ENCODE measurements at places on chromosomes 5 and 9. TPM values are rescaled to one million over a fixed set of nuclear protein-coding genes. Genes with fewer than 3 reads are reported as not detected.

GRCh38 chr9:123679330-123679987 lies 250.5 kb downstream of the DENND1A start:
- no peak for DNase-seq

DNA sequence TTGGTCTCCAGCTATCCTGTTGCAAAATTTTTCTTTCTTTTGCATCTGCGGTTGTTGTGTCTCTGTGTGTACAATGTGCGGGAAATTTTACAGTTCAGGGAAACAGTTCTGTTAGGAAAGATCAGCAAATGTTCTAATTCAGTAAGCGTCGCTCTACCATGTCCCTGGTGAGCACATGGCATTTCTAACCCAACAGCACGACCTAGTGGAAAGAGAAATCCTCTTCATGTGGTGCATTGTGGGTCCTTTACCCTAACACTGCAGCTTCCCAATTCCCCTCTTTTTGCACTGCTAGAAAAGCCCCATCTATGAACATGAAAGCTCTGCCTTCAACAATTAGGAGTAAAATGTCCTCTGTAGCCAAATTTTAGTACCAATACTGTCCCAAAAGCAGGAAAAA lies 974.2 kb upstream of the CDH9 start:
- no peak for DNase-seq

DNA sequence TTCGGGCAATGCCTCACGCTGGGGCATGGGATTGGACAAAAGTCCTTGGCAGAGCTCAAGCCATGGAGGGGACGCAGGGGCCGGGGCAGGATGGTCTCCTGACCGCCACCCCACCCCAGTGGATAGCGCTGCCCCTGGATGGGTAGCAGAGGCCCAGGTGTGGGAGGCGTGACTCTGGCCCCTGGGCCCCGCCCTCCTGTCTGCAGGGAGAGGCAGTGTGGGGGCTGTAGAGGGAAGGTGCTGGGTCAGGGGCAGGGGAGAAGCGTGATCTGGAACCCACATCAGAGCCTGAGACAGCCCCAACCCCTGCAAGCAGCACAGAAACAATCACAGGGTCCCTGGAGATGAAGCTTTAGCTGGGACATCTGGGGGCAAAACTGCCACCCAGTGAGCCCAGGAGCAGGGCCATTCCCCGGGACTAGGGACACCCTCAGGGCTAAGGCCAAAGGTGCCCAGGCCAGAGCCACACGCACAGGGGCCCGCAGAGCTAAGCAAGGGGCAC lies 36.2 kb downstream of the NACC2 start:
- no peak for DNase-seq

DNA sequence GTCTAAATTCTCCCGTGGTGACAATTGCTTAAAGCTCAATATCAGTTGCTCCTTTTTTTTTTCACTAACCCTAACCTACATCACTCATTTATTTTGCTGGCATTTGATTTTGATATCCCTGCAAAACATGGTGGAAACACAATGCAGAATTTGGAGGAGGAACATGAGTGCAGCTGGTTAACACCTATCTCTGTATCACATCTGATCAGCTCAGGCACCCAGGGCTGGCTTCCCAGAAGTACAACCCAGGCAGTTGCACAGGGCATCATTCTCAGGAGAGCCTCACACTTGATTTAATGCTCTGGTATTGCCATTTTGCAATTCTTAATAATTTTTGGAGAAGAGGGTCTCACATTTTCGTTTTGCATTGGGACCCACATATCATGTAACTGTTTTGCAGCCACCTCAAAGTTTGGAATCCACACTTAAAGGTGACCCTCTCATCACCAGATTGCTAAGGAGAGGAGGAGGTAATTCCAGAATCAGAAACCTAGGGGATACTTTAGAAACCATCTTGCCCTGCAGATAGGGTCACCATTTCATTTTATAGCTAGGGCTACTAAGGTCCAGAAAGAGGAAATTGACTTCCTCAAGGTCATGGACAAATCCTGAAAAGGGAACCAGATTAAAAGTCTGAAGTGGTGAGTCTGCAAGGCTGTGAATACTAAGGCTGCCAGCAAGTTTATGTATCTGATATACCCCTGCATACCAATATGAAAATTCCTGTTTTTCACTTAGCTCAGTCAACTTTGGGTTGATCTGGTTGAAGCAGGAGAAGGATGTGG lies 19.3 kb upstream of the ADAM19 start:
- no peak for DNase-seq

- no peak for DNase-seq
These were observed 65.3 kb downstream of the MARCHF3 start for GRCh38 chr5:126965061-126965475.

GRCh38 chr5:57841676-57842363 lies 359.2 kb upstream of the ACTBL2 start:
- no peak for DNase-seq

GRCh38 chr5:860506-861150 lies 9.8 kb upstream of the ZDHHC11 start:
- no peak for DNase-seq

GRCh38 chr5:42641336-42642005 lies 115.1 kb upstream of the CCDC152 start:
- DNase-seq = no peak

GRCh38 chr9:84368601-84369000 lies 28.0 kb upstream of the SLC28A3 start:
- no peak for DNase-seq

- no peak for DNase-seq
These were observed 50.5 kb downstream of the RALGPS1 start for GRCh38 chr9:126965077-126965476.

GRCh38 chr5:91229031-91229727 lies 153.9 kb downstream of the ARRDC3 start:
- DNase-seq = no peak

- no peak for DNase-seq
These were observed 2287.4 kb upstream of the WWC1 start for GRCh38 chr5:166004006-166004405.

GRCh38 chr9:86241216-86241615 lies 18.2 kb downstream of the C9orf153 start:
- DNase-seq = no peak

- peak; percentile 14 for DNase-seq
These were observed 1.6 kb downstream of the KDM4C start for GRCh38 chr9:6759185-6759977.

DNA sequence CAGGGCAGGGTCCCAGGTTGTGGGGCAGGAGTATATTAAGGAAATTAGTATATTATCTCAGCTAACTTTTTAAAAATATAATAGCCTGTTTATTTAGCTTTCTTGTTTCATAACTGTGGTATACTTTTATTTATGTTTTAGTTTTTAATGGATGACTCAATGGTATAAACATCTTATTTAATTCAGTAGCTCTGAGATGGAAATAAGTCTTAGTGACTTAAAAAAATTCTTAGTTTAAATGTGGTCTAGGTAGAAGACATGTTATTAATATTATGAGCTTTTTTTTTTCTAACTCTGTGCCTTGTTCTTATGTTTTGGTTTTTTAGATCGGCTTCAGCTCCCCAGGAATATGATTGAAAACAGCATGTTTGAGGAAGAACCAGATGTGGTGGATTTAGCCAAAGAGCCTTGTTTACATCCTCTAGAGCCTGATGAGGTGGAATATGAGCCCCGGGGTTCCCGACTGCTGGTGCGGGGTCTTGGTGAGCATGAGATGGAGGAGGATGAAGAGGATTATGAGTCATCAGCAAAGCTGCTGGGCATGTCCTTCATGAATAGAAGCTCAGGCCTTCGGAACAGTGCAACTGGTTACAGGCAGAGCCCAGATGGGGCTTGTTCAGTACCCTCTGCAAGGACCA lies 43.1 kb downstream of the LNPEP start:
- DNase-seq = no peak

DNA sequence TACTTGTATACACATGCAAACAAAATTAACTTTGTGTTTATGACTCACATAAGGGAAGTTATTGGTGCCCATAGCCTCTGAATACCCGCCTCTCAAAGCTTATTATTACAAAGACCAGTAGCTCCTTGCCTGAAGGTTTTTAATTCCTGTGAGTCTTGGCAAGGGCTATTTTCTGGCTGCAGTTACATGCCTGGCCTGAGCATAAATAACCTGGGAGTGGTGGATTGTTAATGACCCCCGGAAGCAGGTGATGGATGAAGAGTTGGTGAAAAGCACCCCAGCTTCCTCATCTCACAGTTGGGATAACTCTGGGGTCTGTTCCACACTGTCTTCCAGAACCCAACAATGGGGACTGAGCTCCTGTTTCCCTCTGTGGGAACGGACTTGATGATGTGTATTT lies 594.5 kb downstream of the PDE4D start:
- DNase-seq = no peak

DNA sequence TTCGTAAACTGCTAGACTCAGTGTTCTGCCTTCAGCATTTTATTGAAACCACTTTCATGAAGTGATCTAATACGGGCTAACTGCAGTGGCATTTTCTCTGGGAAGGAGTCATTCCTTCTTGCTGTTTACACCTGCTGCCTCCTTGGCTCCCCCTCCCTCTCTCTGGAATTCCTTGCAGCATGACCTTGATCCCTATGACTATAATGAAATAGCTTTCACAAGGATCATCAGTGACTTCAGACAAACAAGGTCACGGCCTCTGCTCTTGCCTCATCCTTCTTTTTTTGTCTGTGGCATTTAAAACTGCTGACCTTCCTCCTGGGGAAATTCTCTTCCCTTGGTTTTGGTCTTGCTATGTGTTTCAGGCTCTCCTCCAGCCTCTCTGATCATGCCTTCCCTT lies 90.2 kb downstream of the ZNF462 start:
- DNase-seq = no peak

GRCh38 chr5:77599679-77600078 lies 38.8 kb downstream of the OTP start:
- no peak for DNase-seq

DNA sequence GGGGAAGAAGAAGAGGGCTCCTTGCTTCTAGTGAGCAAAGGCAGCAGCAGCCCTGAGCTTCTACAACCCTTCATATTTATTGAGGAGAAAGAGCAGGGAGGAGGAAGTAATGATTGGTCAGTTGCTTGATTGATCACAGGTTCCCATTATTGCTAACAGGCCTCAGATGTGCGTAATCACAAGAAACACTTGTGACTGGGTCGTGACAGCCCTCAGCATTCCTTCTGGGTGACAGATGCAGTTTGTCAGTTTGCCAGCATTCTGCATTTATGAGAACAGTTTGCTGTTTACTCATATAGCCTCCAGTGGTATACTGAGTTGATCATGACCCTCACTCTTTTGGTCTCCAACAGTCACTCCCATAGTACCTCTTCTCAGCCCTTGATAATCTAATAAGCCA lies 111.5 kb upstream of the TNC start:
- DNase-seq = no peak

GRCh38 chr9:24879591-24879990 lies 333.9 kb upstream of the IZUMO3 start:
- no peak for DNase-seq

- no peak for DNase-seq
These were observed 2.7 kb downstream of the GZMA start for GRCh38 chr5:55104946-55105701.

- no peak for DNase-seq
These were observed 36.5 kb downstream of the CFAP95 start for GRCh38 chr9:69857131-69857530.

GRCh38 chr9:69190086-69190862 lies 16.2 kb downstream of the TJP2 start:
- DNase-seq = no peak

DNA sequence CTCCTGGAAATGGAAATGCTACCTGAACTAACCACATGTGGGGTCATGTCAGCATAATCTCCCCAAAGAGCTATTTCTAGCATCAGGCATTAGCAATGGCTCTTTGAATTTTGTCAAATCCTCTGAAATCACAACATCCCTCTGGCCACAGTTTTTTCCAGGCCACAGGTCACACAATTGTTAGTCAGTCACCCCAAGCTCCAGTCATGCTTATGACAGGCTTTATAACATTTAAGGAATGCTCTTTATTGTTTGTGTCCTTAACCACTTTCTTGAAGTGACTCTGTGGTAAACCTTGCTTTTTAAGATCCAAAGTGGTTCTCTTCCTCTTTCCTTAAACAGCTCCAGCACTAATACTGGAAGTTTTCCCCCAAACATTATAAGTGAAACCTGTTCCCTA lies 169.2 kb upstream of the HMHB1 start:
- no peak for DNase-seq

- no peak for DNase-seq
These were observed 2.0 kb upstream of the ZNF622 start for GRCh38 chr5:16467363-16468219.

DNA sequence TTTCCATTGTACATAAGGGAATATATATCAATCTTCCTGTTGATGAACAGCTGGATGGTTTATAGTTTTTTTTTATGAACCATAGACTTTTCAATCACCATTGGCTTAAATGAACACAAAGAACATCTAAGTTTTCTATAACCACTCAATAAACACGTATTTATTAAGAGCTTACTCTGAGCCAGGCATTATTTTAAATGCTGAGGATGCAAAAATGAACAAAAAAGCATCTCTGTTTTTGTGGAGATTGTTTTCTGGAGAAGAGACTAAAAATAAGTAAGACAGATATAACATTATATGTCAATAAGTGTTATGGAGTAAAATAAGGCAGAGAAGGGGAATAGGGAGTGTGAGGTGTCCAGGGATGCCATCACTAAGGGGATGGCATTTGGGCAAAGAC lies 52.1 kb upstream of the SLC24A2 start:
- DNase-seq = no peak

DNA sequence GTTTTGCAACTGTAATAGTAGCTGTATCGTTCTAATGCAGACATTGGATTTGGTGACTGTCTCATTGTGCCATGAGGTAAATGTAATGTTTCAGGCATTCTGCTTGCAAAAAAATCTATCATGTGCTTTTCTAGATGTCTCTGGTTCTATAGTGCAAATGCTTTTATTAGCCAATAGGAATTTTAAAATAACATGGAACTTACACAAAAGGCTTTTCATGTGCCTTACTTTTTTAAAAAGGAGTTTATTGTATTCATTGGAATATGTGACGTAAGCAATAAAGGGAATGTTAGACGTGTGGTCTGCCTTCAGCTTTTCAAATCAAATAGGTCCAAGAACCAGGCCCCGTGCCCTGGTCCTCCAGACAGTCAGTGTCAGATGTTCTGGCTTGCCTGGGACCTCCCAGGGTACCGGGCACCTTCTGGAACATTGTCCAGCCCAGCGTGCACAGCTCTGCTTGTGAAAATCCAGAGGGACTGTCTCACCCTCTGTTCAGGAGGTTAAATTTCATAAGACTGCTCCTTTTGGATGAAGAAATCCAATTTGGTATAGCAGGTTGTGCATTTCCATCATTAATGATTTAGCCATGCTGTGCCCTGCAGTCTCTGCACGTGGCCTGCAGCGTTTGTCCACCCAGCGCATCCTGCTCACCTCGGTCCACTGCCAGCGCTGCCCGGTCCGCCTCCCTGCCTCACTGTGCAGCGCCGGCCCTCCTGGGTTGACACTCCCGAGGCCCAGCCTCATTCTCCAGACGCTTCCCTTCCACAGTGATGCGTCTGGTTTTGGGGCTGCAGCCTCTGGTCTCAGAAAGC lies 6.6 kb upstream of the AHRR start:
- DNase-seq = no peak

Gene FGFR4
- total RNA-seq = 2.8 TPM

Gene NEUROG1
- not detected for total RNA-seq

Gene BARHL1
- total RNA-seq = not detected

Gene PCDHGA11
- 0.06 TPM for total RNA-seq

Gene NREP
- total RNA-seq = 3.3 TPM

Gene TAF9
- 54.3 TPM for total RNA-seq

Gene CDC25C
- total RNA-seq = not detected

Gene ACO1
- 5.2 TPM for total RNA-seq

Gene FBXL7
- total RNA-seq = not detected

Gene CDC20B
- not detected for total RNA-seq

Gene P4HA2
- 0.98 TPM for total RNA-seq

Gene MEIKIN
- 0.22 TPM for total RNA-seq

Gene CNTFR
- not detected for total RNA-seq

Gene SLC1A1
- 0.38 TPM for total RNA-seq

Gene TLE1
- 3.5 TPM for total RNA-seq

Gene GPR151
- not detected for total RNA-seq

All from T-cell (primary cell).